ENCODE measurements at places on chromosomes 7 and 10.

- no peak for DNase-seq
Observed at GRCh38 chr7:6614953-6615722, at the start of gene ZNF853. Gene ZNF853 (plus strand): TSS chr7:6615610. CDS start chr7:6616175, 565 bp downstream.

GRCh38 chr10:5563321-5563961 is 38.7 kb downstream of the CALML3 start:
- DNase-seq: no peak

DNA sequence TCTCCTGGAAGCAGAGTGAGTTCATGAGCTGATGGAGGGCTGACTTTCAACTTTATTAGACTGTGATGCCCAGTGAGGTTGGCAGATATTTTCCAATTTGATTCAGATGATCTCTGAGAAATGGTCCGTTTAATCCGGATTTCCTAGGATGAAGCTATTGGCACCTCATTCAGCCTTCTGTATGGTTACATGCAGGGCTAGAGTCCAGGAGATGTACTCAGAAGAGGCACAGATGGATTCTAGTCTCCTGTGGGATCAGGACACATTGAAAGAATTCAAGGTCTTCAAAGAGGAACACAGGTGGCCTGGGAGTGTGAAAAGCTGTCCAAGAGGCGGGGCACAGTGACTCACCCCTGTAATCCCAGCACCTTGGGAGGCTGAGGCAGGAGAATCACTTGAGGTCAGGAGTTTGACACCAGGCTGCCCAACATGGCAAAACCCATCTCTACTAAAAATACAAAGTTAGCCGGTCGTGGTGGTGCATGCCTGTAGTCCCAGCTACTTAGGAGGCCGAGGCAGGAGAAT is 23.0 kb upstream of the RHEB start:
- DNase-seq: no peak

GRCh38 chr10:63977329-63977923 is 456.2 kb downstream of the REEP3 start:
- peak; percentile 50 for DNase-seq

- no peak for DNase-seq
Observed at GRCh38 chr10:33800545-33800944, 466.1 kb upstream of the NRP1 start.
